ENCODE measurements at places on chromosomes 16 and 17.

GRCh38 chr16:77574867-77575624 lies 140.2 kb upstream of the ADAMTS18 start:
- DNase-seq: no peak

DNA sequence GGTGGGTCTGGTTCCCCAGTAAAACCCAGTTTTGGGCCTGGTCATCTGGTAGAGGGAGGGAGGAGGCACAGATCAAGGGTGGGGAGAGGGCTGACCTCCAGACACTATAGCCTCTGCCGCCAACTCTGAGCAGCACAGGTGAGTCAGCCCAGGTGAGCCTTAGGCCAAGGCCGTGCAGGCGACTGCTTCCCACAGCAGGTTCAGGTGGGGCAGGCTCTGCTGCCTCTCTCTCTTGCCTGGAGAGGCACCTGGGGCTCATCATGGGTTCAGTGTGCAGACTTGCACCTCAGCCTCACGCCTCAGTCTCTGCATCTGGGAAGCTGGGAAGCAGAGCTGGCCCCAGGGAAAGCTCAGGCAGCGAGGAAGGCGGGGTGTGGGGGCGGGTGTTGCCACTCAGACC lies 37.8 kb upstream of the IL34 start:
- no peak for DNase-seq

- no peak for DNase-seq
Measured at GRCh38 chr17:17350491-17351355, 47.5 kb downstream of the NT5M start.

GRCh38 chr17:35808240-35808961 lies 883 bp upstream of the TAF15 start:
- DNase-seq: peak; percentile 18

DNA sequence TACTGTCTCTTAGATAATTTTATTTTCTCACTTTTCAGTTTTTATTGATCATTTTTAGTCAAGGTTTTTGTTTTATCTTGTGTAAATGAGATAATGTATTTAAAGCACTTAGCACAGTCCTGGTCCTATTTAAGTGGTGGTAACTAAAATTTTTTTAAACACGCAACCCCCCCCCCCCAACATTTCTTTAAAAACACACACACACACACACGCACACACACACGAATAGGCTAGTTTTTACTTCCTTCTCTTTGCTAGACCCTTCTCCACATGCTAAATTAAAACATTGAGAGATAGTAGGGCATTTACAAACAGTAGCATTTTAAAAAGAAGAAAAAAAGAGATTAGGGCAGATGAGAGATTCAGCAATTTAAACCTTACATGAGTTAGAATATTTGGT lies 5.0 kb downstream of the NFATC3 start:
- no peak for DNase-seq

DNA sequence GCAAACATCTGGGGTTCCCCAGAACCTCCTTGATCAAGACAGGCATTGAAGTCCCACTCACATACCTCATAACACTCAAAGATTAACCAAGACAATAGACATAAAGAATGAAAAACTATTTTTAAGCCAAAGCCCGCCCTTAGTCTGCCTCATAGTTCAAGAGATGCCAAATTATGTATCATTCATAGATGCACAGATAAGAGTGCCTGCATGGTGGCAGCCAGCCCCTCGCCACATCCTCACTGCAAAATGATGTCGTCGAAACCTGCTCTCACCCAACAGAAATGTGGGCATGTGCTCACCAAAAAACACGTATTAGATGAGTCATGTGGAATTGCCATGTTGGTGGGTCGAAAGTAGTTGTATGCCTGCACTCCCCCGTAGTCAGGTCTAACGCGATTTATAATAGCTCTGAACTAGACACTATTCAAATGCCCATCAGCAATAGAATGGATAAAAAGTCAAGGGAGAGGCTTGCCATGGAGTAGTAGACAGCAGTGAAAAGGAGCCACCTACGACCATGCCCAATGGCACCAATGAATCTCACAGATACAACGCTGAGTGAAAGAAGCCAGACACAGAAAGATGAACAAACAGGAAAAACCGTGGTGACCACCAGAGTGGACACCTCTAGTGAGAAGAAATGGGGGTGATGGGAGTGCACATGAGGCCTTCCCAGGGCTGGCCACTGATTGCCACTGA lies 64.8 kb downstream of the C16orf95 start:
- DNase-seq: no peak

- no peak for DNase-seq
Measured at GRCh38 chr16:78990309-78990701, 610.2 kb downstream of the MAF start.

GRCh38 chr17:49762151-49762941 lies 1.6 kb downstream of the FAM117A start:
- DNase-seq: no peak

- DNase-seq: no peak
Measured at GRCh38 chr16:87483481-87483880, 9.3 kb downstream of the ZCCHC14 start.

DNA sequence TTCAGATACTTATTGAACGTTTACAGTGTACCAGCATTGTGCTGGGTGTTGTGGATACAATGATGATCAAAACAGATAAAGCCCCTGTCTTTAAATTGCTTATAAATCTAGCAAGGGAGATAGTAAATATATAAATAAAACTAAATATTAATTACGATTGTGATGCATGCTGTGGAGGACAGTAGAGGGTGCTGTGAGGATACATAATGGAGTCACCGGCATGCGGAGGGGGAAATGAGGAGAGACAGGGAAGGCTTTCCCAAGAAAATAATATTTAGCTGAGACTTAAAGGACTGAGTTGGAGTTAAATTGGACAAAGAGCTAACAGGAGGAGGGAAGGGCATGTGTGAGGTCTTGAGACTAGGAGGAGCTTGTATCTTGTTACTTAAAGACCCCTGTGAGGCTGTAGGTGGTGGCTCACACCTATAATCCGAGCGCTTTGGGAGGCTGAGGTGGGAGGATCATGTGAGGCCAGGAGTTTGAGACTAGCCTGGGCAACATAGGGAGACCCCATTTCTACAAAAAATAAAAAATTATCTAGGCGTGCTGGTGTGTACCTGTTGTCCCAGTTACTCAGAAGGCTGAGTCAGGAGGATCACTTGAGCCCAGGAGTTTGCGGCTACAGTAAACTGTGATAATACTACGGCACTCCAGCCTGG lies 2.4 kb downstream of the DHRS7B start:
- DNase-seq: no peak

DNA sequence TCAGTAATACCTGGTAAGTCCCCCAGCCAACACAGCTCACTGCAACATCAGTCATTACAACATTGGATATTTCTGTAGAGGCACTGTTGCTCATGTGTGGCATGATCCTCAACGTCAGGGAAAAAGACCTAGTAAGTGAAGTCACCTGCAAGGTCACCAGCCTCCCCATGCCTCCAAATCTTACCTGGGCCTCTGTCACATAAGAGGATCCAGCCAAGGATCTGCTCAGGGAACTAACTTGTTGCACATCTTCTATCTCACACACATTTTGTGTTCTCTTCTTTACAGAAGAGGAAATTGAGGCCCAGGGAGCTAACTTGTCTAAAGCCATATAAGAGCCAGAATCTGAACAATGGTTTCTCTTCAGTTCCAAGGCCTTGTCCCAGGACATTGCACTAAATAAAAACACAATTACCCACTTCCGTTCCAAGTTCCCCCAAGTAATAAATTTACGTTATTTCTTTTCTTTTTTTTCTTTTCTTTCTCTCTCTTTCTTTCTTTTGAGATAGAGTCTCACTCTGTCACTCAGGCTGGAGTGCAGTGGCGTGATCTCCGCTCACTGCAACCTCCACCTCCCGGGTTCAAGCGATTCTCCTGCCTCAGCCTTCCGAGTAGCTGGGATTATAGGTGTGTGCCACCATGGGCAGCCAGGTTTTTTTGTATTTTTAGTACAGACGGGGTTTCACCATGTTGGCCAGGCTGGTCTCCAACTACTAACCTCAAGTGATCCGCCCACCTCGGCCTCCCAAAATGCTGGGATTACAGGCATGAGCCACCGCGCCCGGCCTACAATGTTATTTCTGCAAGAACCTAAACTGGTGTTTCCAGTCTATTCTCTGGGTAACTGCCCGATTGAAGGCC lies 1.3 kb downstream of the SHMT1 start:
- no peak for DNase-seq

- no peak for DNase-seq
Measured at GRCh38 chr17:14733376-14733775, 432.5 kb downstream of the HS3ST3B1 start.

DNA sequence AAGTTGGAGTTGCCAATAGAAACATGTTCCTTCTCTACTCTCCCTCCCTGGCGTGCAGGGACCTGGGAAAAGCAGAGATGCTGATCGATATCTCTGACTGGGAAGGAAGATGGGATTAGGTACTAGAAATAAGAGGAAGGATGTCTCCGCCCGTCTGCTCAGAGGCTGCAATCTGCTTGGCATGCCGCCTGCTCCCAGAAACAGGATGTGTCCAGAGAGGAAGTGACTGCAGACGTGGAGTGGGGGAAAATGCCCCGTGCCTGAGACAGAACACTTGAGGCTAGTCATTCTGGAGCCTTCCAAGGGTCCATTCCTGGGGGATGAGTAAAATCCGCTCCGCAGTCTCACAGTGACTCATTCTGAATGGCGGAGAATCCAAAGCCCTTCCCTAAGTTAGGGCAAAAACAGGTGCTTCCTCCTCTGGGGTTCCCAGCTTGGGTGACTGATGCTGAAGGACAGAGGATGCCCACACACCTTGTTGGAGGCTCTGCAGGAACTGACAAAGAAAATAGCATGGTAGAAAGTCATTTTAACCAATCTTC lies 45.0 kb upstream of the SMURF2 start:
- no peak for DNase-seq

DNA sequence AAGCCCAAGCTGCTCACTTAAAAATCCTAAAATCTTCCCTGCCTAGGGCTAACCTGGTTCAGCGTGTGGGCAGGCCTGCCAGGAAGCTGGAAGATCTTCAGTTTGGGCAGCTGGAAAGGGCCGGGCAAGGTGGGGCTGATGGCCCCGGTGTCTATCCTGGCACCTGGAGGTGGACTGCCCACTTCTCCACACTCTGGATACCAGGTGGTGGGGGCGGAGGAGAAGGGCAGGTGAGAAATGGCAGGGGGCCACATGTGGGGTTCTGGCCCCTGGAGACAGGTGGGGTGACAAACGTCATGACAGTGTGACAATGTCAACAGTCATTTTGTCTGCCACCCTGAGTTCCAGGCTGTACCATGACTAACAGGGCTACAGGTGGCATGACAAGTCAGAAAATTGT lies 78.5 kb upstream of the C16orf82 start:
- no peak for DNase-seq

GRCh38 chr17:76493505-76494167 lies 7.6 kb downstream of the RHBDF2 start:
- peak; percentile 25 for DNase-seq

DNA sequence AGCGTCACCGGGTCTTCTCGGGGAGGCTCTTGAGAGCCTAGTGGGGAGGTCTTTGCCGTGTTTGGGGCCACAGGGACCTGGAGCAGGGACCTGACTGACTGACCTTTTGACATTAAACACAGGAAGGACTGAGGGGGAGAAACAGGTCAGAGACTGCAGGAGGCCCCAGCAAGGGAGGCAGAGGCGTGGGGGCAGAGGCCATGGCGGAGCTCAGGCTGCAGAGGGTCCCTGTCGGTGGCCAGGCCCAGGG lies 41.6 kb upstream of the GSE1 start:
- no peak for DNase-seq

DNA sequence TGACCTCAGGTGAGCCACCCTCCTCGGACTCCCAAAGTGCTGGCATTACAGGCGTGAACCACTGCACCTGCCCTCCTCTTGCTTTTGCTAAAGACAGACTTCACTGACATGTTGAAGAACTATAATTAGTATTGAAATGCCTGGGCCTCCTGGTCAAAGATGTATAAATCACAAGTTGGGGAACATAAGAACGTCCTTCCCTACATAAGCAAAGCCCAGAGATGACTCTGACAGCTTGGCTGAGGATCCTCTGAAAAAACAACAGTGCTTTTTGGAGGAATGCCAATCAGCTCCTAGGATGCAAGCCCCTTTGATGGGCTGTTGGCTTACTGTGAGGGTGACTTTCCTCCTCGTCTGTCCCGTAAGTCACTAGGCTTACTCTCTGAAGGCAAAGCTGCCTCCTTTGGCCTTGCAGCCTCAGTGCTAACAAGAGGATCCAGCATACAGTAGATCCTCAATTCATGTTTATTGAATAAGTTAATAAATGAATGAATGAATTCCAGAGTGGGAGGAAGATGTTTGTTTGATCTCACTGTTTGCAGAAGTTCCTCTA lies 6.3 kb downstream of the APOH start:
- no peak for DNase-seq

GRCh38 chr16:24463196-24463945 lies 76.0 kb upstream of the RBBP6 start:
- DNase-seq: no peak

DNA sequence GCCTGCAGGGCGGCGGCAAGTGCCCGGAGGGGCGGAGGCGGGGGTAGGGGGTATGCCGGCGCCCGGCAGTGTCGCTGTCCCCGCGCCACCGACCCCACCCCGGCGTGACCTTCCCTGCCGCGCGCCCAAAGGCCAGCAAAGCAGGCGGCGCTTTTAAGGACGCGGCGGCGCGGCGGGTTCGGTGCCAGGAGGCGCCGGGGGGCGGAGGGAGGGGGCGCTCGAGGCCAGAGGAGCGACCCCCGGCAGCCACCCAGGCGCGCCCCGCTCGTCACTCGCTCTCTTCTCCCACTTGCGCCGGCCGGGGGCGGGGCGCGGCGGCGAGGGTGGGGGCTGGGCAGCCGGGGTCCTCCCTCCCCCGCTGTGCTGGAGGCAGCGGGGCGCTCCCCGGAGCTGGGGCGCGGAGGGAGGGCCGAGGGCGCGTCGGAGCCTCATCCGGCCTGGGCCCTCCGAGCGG lies 8.6 kb upstream of the BAHCC1 start:
- DNase-seq: peak; percentile 41

DNA sequence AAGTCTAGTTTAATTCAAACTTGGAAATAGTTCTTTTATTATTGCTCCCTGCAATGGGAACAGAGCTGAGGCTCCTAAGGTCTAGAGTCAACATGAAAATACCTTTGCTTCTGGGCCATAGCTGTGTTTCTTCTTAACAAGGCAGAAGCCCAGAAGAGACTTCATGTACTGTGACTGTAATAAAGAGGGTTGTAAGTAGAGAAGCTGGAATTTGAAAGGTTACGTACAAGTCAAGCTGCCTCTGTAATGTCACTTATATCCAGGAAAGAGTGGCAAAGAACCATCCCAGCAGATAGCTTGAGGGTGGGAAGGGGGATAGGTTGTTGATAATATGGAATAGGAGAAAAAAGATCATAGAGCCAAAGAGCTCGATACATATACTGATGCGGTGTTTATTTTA lies 248.6 kb downstream of the WWOX start:
- DNase-seq: no peak

- DNase-seq: no peak
Measured at GRCh38 chr16:55091213-55091870, 160.7 kb downstream of the IRX5 start.

DNA sequence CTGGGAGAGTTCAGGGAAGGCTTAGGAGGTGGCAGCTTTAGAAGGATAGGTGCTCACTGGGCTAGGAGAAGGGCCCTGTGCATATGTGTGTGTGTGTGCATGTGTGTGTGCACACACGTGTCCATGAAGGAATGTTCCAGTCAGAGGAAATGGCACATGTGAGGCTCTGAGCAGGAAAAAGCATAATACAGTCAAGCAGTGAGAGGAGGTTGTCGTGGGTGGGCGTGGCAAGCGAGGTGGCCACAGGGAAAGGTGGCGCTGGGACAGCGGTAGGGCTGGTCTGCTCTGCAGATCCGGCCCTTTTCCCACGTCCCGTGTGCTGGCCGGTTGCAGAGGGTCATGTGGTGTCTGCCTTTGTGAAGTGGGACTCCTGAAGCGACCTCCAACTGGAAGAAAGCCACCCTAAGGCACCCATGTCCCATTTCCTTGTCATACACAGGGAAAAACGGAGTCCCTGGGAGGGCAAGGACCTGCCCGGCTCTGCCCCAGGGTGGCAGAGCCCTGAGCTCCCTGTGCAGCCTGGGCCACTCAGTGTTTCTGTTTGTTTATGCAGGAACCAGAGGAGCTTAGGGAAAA lies 40.1 kb downstream of the NT5M start:
- DNase-seq: no peak

Measured in stimulated activated CD4-positive, alpha-beta T cell treated with anti-CD3 and anti-CD28 coated beads, Interleukin-15, amount 100 ng/mL, for 24 hours (primary cell).